ENCODE measurements at places on chromosomes 16 and 17.

GRCh38 chr16:10616419-10616755 lies 36.0 kb upstream of the EMP2 start:
- DNase-seq = no peak

- DNase-seq = no peak
Measured at GRCh38 chr16:474420-475122, 49.1 kb downstream of the RAB11FIP3 start.

DNA sequence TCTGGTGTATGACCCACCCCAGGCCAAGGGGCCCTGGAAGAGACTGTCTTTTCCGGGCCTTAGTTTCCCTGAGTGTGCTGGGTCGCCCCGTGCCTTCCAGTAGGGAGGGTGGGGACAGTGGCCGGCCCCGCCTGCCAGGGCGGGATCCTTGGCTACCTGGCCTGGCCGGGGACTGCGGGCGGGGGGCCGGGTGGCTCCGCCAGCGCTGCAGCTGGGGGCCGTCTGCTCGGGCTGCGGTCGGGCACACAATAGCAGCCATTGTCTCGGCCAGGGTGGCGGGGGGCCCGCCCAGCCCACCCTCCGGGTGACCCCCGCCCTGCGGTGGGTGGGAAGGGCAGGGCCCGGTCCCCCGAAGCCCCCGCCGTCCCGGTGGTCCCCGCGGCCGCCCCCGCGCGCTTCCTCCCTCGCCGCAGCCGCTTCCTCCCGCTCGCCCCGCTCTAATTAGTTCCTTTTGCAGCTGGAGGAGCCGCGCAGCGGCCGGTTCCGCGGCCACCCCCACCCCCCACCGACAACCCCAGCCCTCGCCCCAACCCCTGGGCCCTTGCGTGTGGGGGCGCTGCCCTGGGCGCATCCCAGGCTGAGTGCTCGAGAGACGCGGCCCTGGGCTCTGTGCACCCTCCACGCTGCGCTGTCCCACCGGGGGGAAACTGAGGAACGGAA lies 11.6 kb downstream of the GLIS2 start:
- DNase-seq = no peak

DNA sequence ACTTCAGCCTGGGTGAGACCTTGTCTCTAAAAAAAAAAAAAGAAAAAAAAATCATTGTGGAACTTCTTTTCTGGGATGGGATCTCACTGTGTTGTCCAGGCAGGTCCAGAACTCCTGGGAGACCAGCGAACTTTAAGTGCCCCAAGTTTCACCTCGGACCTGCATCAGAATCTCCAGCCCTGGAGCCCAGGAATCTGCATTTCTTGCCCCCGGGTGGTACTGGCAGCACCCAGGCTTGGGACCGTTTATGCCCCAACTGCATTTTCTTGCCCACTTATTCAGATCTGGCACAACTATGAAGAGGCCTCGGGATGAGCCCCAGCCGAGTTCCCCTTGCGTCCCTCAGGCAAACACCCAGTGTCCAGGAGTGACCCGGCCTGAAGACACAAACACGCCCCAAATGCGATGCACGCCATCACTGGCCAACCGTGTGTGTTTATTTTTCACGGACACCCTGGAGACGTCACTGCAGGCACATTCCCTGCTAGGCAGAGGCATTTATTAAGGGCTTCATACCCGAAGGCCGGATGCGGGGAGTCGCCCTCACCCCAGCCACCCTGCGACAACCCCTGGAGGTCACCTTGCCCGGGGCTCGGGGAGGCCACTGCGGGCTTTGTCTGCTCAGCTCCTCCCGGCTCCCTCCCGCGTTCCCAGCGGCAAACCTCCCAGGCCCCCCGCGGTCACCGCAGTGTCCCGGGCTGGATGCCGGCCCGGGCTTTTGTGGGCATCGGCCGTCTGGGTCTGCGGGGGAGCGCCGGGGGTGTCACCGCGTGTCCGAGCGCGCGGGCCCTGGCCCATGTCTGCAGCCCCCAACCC lies 684 bp upstream of the SPIRE2 start:
- DNase-seq = no peak

- no peak for DNase-seq
Measured at GRCh38 chr17:57295526-57296023, 39.3 kb downstream of the MSI2 start.

DNA sequence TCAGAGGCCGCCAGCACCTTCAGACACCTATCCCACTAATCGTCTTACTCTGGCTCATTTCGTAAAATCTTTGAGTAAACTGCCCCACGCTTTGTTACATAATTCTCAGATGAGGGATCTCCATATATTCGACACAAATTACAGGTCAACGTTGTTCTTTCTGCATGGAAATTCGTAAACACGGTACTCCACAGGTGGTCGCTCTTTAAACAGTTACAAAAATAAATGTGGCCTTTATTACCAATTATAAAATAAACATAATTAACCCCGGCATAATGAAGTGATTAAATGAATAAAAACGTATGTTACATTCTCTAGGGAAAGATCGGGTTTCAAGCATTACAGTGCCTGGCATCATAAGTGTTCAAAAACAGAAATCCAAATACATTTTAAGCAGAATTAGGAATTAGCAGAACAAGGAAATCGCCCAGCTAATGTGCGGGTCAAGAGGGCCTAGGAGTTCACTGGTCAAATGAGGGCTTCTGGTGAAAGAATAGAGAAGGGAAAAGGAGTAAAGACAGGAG lies 943 bp upstream of the PIP4K2B start:
- DNase-seq = no peak

DNA sequence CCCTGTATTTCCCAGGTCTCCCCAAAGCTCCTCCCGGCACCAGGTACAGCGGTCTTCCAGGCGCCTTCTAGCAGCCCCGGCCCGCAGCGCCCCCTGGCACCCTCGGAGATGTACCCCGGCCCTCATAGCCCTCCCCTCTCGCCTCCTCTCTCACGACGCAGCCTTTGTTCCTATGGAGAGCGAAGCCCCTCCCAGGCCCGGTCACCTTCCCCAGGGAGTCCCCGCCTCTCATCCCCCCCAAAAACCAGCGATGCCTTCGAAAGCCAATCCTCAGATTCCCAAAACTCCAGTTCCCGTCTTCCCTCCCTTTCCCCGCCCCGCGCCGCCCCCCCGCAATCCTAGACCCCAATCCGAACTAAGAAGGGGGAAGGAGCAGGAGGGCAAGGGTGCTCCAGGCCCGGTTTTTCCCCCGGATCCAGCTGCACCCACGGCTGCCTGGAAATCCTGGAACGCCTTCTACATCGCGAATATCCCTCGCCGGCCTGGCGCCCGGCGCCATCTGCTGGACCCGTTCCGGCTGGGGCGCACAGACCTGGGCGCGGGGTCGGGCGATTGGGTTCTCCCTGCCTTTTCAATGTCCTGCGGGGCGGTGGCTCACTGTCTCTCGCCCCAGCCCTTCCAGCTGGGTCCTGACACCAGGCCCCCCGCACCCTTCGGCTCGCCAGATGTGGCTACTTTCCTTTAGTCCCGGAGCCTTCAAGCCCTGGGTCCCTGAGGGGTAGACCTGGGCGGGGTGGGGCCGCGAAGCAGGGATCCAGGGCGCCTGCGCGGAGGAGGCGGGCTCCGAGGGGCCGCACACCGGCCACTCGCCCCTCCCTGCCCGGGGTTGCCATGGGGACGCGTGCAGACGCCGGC lies at the start of gene DNAH2:
TSS of gene DNAH2 (plus strand) at position 844 of the 855 bp plus-strand sequence. CDS start 1,991 bp downstream, outside the sequence.
- peak; percentile 93 for DNase-seq

DNA sequence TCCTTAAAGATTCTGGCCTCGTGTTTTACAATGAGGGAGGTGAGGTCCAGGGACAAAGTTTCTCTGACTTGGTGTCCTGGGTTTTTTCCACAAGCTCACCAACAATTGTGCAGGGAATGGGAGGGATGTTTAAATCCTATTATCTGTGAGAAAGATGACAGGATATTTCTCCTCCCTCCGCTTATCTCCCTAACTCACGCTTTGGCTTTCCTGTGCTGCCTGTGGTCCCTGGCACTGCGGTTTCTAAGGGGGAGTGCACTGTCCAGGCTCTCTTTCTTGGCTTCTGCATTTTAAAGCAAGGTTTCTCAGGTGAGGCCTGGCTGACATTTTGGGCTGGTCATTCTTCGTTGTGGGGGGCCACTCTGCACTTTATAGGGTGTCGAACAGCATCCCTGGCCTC lies 16.4 kb downstream of the GGA3 start:
- no peak for DNase-seq

DNA sequence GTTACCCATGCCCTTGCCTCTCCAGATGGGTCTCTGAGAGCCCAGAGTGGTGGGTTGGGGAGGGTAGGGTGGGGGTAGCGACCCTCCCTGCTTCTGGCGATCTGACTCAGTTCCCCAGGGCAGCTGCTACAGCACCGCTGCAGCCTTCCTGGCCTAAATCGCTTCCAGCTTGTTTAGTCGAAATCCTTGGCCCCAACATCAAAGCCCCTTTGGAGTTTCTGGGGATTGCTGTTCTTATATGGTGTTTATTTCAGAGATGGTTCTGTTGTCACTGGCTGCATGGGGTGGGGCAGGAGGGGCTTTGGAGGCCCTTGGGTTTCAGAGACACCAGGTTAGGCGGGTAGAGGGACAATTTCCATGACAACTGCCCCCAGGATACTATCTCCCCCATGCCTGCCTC lies 35.9 kb downstream of the FZD2 start:
- DNase-seq = no peak

All from NCI-H1436 (cell line).